Activated CD4-positive, alpha-beta memory T cell treated with anti-CD3 and anti-CD28 coated beads, Interleukin-2, amount 10 ng/mL, durations not matched to agents 7 days and 5 days (primary cell): ENCODE measurements at places on chromosomes 3 and 15.

DNA sequence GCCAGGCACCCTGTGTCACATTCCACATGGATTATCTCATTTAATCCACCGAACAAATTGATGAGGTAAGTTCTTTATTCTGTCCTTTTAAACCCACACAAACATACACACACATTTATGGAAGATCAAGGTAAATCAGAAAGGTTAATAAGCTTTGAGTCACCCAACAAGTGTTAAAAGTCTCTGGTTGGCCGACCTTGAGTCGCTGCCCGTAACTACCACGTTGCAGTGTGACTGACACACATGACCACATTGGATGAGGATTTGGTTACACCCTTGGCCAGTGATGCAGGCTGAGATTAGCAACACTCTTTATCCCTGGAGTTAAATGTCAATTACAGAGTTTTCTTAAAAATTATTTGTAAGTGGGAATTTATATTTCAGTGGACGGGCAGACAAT, 19.2 kb downstream of the FOXP1 start:
- no peak for DNase-seq

DNA sequence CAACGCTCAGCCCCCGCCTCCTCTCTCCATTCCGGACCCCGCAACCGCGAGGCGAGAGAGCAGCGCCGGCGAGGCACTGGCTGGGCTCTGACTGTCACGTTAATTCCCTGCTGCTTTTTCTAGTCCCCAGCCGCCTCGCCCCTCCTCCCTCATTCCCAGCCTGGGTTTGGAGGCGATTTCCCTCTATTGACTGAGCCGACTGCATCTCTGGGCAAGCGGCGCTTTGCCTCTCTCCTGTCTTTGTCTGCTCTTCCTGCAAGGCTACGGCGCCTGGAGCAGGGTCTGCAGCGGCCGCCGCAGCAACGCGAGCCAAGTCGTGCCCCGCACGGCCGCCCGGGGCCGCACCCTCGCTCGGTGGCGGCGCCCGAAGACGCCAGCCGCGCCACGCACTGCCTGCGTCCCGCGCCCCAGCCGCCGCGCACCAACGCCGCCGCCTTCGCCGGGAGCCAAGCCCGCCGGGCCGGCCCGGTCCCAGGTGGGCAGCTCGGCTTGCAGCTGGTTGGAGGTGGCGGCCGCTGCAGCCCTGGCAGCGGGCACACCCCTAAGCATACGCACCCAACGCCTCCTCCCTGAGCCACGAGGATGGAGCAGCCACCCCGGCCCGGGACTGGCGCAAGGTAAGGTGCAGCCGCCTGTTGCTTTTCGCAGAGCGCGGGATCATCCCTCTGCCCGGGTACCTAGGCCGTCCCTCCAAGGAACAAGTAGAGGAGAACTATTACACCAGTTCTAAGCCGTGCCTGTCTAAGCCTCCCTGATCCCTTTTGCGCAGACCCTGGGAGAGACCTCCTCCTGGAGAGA, at the start of gene LRRC3B:
Gene LRRC3B (plus strand): TSS at position 152 of the 798 bp plus-strand sequence. CDS start 86,901 bp downstream, outside the sequence.
- no peak for DNase-seq

DNA sequence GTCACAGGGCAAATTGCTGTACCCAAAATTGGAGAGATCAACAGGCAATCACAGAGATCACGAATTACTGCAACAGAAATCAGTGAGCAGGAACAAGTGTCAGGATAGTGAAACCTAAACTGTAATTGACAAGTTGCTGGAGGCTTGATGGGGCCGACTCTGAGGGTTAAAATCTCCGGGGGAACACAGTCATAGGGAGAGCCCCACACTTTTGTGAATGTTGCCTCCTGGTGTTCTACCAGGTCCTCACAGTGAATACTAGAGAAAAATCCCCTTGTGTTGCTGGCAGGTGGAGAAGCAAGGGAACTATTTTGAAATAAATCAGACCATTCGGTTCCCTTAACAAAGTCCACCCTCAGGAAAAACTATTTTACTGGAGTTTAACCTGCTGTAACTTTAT, 697.5 kb upstream of the CBLB start:
- DNase-seq: no peak

GRCh38 chr3:77071809-77072208, 31.9 kb downstream of the ROBO2 start:
- no peak for DNase-seq

DNA sequence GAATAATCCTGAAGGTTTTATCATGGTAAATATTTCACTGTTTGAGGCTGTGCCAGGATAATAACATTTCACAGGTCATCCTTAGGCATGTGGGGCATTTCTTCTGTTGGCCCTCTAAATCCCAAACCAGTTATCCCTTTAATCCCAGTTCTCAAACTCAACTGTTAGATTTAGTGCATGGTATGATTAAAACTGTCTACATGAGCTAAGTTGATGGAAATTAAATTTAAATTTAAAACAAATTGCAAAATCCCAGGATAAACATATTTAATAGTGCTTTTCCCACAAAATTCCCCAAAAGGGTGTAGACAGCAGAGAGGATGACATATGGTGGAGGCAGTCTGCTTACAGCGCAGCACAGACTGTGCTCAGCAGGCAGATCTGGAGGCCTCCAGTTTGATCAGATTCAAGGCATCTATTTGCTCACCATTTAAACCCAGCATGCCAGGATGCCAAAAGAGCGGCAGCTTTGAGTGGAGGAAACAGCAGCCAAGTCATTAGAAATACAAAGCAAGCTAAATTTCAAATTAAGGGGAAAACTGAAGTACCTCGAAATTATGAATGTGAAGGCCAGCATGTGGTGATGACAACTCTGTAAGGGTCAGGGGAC, 325.8 kb downstream of the KCNH8 start:
- no peak for DNase-seq
